ENCODE measurements at places on chromosomes 1 and 21.

GRCh38 chr1:245997471-245998258 lies 509.4 kb downstream of the SMYD3 start:
- no peak for DNase-seq

- DNase-seq, result no peak
These were observed 4.2 kb downstream of the RCAN3 start for GRCh38 chr1:24506691-24507381.

- peak; percentile 93 for DNase-seq
These were observed at the start of gene PAQR7 for GRCh38 chr1:25875154-25875855. Gene PAQR7, minus strand, starts transcription at chr1:25875708. Its CDS starts 11,869 bp downstream, at chr1:25863839.

GRCh38 chr1:48019714-48020315 lies 22.6 kb upstream of the TRABD2B start:
- DNase-seq, result peak; percentile 73

DNA sequence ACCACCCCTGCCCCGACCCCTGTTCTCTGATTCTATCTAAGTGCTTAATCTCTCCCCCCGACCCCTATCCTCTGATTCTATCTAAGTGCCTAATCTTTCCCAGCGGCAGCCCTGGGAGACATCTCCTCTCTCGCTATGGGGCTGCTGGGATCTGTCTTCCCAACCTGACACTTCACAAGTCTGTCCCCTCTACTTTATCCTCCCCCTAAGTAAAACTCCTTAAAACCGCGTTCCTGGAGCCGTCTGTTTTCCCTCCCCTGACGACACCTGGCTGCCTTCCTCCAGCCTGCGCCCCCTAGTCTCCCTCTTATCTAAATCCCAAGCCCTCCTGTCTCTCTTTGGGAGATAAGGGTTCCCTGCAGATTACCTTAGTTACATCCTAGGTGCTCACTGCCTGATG lies 30.5 kb downstream of the EPHB2 start:
- no peak for DNase-seq

- DNase-seq, result no peak
These were observed 93.7 kb upstream of the C1orf174 start for GRCh38 chr1:3993619-3994375.

- DNase-seq, result peak; percentile 96
These were observed 62.0 kb upstream of the RASAL2 start for GRCh38 chr1:178031856-178032320.

DNA sequence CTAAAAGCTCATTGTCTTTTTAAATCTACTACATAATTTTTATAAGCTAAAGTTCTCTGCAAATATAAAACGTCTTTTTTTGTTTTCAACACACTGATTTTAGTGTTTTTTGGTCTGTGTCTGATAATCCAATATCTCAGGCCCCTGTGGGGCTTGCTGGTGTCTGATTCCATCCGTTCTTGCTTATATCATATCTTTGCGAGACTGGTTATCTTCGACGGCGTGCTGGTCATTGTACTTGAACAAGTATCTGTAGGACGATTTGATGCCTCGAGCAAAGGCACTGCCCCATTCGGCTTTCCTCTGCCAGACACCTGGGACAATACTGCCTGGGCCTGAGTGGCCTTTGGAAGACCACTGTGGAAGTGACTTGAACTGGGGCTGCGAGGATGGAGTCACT lies 18.4 kb upstream of the TTLL10 start:
- DNase-seq, result no peak

DNA sequence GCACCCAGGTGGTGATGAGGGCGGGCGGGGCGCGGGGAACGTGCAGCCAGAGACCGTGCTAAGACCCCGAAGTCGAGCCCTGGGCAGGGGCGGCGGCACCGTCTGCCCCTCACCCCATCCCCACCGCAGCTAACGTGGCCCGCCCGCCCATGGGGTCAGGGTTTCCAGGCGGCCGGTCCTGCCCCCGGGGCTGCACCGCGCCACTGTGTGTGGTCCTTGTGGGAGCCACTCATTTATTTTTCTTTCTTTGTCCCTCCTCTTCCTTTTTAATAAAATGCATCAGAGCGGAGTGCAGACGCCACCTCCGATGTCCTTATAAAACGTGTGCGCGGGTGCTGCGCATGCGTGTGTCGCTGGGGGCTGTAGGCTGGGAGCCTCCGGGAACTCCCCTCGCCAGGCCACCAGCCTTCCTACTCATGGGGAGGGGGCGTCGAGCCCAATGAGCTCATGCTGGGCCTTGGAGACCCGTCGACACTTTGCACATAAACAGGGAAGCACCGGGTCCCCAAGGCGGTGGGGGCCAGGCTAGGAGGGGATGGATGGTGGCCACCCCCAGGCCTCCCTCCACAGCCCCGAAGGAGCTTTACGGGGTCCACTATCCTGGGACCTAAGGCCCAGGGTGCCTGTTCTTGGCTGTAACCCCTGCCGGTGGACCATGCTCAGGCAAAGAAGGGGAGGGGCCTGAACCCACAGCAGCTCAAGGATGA lies 59.9 kb downstream of the WNT9A start:
- DNase-seq, result peak; percentile 79

- peak; percentile 95 for DNase-seq
These were observed at the start of gene SAMD11 for GRCh38 chr1:923131-923990. Gene SAMD11, plus strand, starts transcription at chr1:923923. Its CDS starts 509 bp downstream, at chr1:924432.

DNA sequence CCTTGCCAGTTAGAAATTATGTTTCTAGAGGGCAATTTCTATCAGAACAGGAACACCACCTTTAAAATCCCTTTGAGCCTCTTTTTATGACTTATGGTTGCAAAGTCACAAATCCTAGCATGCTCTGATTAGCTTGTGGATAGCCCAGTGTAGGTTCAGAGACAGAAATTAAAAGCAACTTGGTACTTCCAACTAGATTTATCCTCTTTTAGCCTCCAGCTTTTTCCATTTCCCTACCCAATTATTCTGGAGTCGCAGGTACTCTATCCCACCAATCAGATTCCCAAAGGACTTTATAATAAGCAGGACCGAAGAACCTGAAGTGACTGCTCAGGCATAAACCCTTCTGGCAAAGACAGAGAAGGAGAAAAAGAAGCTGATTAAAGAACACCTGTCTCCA lies 33.4 kb upstream of the LRRC53 start:
- no peak for DNase-seq

- no peak for DNase-seq
These were observed 27.9 kb upstream of the COL24A1 start for GRCh38 chr1:86184426-86184825.

- peak; percentile 65 for DNase-seq
These were observed 41.8 kb downstream of the ETS2 start for GRCh38 chr21:38847556-38847955.

- peak; percentile 96 for DNase-seq
These were observed at the start of gene ZBTB8B for GRCh38 chr1:32464716-32465577. Gene ZBTB8B, plus strand, starts transcription at chr1:32465072. Its CDS starts 5,553 bp downstream, at chr1:32470625.

DNA sequence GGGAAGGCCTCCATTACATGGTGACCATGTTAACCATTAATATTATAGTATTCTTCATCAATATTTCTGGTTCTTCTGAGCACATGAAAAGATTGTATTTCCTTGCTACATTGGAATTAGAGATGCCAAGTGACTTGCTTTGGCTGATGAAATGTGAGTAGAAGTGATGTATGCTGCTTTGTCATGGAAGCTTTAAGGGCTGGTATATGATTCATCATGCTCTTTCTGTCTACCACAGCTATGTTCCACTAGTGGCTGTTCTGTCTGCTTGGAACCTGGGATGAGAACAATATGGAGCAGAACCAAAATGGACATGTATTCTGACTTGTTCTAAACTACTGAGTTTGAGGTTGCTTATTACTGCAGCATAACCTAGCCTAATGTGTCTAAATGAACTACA lies 163.3 kb downstream of the TM2D1 start:
- DNase-seq, result no peak

DNA sequence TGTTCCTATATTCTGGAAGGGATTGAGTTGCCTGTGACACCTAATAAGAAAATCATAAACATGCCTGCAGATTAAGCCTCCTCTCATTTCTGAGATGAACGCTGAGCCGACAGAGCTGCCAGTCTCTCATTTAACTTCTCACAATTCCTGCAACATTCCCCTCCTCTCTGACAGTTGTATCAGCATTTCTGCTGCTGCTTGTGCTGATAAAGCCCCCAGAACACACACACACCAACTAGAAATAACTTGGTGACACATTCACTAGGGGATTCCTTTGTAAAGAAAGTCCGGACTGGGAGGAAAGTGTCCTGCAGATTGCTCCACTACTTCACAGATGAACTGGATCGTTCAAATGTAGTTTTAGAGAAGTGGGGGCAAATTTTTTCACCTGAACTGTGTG lies 437.3 kb downstream of the PLA2G4A start:
- DNase-seq, result no peak

GRCh38 chr1:92516574-92516973 lies 29.8 kb upstream of the GFI1 start:
- no peak for DNase-seq

- DNase-seq, result peak; percentile 76
These were observed 37.3 kb downstream of the PLEKHO1 start for GRCh38 chr1:150186789-150187559.

DNA sequence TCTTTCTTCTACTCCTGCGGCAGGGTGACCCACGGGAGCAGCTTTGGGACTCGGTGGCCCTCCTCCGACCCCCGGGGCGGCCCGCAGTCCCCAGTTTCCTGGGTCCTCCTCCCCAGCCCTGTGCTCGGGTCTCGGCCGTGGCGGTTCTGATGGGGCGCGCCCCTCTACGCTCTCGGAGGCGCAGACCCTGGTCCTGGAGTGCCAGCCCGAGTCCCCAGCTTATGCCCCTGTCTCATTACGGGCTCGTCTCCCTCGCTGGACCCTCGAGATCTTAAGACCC lies 430 bp downstream of the BTG2 start:
- no peak for DNase-seq

GRCh38 chr1:180966312-180966711 lies 53.6 kb downstream of the KIAA1614 start:
- DNase-seq, result no peak

DNA sequence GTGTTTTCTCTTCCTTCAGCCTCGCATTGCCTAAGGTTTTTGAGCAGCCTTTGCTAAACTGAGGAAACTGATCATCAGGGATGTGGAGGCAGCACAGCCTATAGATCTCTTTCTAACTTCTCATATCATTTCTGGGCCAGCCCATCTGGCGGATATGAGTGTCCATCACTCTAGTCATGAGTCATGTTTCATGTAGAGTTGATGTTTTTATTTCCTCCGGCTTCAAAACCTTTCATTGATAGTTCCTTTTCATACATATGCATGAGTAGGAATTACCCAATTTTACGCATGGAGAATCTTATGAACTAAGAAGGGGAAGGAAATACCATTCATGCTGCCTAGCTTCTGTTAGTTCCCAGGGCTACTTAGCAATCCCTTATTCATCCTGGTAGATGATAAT lies 66.3 kb downstream of the SPATA46 start:
- DNase-seq, result no peak

DNA sequence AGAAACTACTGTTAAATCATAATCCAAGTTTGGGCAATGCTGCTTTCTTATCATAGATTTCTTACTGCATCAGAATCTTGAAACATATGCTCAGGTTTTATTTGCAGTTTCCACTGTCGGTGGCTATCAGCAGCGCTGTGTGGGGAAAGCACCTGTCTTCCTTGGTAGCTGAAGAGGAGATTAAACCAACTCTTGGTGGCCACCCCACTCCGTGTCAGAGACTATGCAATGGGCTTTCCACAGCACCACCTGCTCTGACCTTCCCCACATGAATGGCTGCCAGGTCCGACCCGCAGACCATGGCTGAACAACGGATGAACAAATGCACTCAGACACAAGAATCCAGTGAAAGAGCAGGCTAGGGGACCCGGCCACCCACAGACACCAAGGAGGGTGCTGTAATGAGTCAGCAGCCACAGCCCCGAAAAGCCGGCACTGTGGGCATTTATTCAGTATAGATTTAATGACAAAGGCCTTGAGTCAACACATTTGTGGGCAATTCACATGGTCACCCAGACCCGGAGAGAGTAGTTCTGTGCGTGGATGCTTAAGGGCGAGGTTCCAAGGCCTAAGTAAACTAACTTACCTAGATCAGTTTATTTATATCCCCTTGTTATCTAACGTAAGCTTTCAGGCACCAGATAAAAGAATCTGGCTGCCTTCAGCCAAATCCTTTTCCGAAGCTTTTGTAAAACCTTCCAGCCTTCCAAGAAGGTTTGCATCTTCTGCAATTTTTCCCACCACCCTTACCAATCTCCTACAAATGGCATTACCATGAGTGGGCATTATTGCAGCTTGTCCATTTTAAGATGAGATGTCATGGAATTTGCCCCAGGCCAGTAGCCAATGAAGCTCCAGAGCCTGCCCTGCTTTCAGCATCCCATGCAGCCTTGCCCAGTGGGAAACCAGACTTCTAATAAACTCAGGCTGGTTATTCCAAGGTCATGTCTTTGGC lies 82.7 kb downstream of the HLCS start:
- no peak for DNase-seq

GRCh38 chr21:34092262-34092921 lies 19.0 kb downstream of the MRPS6 start:
- no peak for DNase-seq

- DNase-seq, result peak; percentile 89
These were observed 12.9 kb downstream of the CENPF start for GRCh38 chr1:214615871-214616270.

GRCh38 chr1:200805719-200806118 lies 67.0 kb downstream of the CAMSAP2 start:
- no peak for DNase-seq

DNA sequence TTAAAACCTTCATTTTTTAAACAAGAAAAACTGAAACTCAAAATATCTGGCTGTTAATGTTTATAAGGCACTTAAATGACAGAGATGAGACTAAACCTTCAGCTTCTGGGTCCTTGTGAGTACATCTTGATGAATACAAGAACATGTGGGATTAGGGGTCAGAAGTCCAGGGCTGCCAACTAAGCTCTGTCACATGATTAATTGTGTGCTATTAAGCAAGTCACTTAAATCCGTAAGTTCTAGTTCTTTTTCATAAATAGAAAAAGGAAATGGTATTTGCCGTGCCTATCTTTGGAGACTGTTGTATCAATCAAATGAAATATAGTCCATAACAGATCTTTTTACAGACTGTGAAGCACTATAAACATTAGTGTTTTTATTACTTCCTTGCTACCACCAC lies 43.2 kb upstream of the KCTD3 start:
- DNase-seq, result no peak

- DNase-seq, result peak; percentile 93
These were observed 8.2 kb upstream of the S100A10 start for GRCh38 chr1:152001631-152002584.

DNA sequence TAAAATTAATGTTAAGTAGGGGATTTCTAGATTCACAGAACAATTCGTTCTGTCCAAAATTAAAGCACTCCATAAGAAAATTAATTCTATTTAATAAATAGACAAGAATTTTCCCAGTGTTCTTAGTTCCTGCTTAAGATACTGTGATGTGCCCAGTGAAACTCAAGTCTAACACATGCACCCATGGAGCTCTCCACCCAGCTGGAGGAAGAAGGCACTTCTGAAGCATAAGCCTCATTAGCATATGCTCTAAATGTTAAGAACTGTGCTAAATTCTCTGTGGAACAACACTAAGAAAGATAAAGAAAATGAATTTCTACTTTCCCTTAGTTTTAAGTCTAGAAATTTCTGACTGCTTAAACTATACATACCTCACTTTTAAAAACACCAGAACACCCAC lies 71.2 kb downstream of the TTLL7 start:
- no peak for DNase-seq

Measured in lung (tissue), 17 donors.